ENCODE measurements at places on chromosomes 7 and 10. TPM values are rescaled to one million over a fixed set of nuclear protein-coding genes. Genes with fewer than 3 reads are reported as not detected.
A peak's percentile ranks its signal among the peaks of the same experiment; 100 is the strongest.

The PAPOLB gene
- not detected for total RNA-seq

GRCh38 chr7:54545241-54545563, 3.0 kb downstream of the VSTM2A start:
- no peak for DNase-seq
- no peaks in the 10 kb centered on the region for H3K36me3 ChIP-seq
- no peak overlapping the region for H3K4me3 ChIP-seq
- no peak overlapping the region for H3K27ac ChIP-seq

- H3K4me3 ChIP-seq, result no peak overlapping the region
- no peaks in the 10 kb centered on the region for H3K36me3 ChIP-seq
- H3K27me3 ChIP-seq, result no peaks in the 10 kb centered on the region
- peak; percentile 8 for DNase-seq
- H3K4me1 ChIP-seq, result peaks cover 6% of the 10 kb centered on the region
- no peak overlapping the region for H3K27ac ChIP-seq
Observed at GRCh38 chr7:55641273-55641691, 69.0 kb upstream of the VOPP1 start.

The TAF3 gene
- 12.8 TPM for total RNA-seq

The ZP3 gene
- 7.0 TPM for total RNA-seq

GRCh38 chr10:75358132-75358531, 43.4 kb downstream of the ZNF503 start:
- no peak for DNase-seq
- no peak overlapping the region for H3K27ac ChIP-seq
- H3K4me3 ChIP-seq, result no peak overlapping the region

GRCh38 chr7:92343714-92344113, 97.9 kb downstream of the ANKIB1 start:
- DNase-seq, result no peak
- no peak overlapping the region for H3K27ac ChIP-seq

DNA sequence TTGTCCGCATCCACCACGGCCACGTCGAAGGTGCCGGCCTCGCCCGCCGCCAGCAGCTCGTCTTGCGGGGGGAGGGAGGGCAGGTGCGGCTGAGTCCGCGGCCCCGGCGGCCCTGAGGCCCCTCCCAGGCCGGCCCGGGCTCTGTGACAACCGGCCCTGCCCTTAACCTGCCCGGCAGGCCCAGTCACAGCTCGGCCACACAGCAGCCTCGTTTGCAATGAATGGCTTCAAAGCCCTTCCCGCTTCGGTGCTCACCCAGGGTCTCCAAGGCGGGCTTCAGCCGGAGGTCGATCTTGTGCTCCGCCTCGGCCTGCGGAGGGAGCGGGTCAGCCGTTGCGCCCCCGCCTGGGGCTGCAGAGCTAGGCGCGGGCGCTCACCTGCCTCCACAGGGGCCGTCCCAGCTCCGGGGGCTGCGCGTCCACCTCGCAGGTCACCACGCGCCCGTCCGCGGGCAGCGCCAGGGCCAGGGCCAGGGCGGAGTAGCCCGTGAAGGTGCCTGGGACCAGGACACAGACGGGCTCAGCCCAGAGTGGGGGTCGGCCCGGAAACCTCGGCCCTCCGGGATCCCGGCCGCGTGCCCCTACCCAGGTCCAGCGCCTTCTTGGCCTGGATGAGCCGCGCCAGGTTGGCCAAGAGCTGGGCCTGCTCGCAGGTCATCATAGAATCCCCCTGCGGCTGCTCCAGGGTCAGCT, 928 bp downstream of the COMTD1 start:
- DNase-seq, result no peak
- H3K27me3 ChIP-seq, result no peaks in the 10 kb centered on the region
- peak overlapping the region; percentile 80 for H3K4me3 ChIP-seq
- peaks cover 30% of the 10 kb centered on the region for H3K4me1 ChIP-seq
- H3K36me3 ChIP-seq, result peaks cover 22% of the 10 kb centered on the region

- H3K4me3 ChIP-seq, result peak within 1 kb of the TSS; percentile 16
- peaks cover 35% of the 10 kb centered on the region for H3K4me1 ChIP-seq
- H3K36me3 ChIP-seq, result no peaks in the 10 kb centered on the region
- no peak within 1 kb of the TSS for H3K27ac ChIP-seq
Observed at GRCh38 chr10:99532687-99533495, at the start of gene NKX2-3. NKX2-3 (plus strand) TSS chr10:99532942; CDS start chr10:99533132, 190 bp downstream.

- peaks cover 2% of the 10 kb centered on the region for H3K27me3 ChIP-seq
- no peak overlapping the region for H3K4me3 ChIP-seq
- H3K27ac ChIP-seq, result no peak overlapping the region
- no peak for DNase-seq
- H3K4me1 ChIP-seq, result no peaks in the 10 kb centered on the region
- no peaks in the 10 kb centered on the region for H3K36me3 ChIP-seq
Observed at GRCh38 chr10:1289591-1289990, 233.4 kb downstream of the WDR37 start.

- H3K4me3 ChIP-seq, result no peak overlapping the region
- H3K36me3 ChIP-seq, result peaks cover 82% of the 10 kb centered on the region
- no peak for DNase-seq
- H3K27me3 ChIP-seq, result no peaks in the 10 kb centered on the region
Observed at GRCh38 chr7:44697136-44698045, 51.3 kb upstream of the ZMIZ2 start.

The IL2RA gene
- 4.9 TPM for total RNA-seq

DNA sequence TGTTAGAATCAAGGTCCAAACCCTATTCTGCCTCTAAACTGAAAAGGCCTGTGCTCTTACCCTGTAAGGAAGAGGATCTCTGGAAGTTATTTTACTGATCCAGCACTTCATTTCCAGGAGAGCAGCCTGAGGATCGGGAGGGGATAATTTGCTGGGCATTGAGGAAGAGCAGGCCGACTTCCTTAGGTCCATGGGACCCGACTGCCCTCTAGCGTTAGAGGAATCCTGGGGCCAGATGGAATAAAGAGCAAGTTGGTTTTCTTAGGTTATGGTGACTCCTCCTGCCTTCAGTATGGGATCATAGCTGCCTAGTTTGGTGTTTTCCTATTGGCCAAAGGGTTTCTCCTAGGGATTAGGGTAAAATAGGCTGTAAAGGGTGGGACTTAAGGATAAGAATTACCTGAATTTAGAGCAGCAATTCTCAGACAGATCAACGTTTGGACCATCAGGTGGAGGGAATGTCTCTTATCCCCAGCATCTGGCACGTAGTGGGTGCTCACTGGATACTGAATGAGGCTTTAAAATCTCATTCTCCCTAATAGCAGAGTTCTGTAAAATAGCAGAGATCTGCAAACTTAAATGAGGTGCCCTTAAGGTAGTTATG, 40.0 kb upstream of the SORBS1 start:
- peaks cover 4% of the 10 kb centered on the region for H3K36me3 ChIP-seq
- peak; percentile 66 for DNase-seq
- H3K27ac ChIP-seq, result no peak overlapping the region
- H3K4me3 ChIP-seq, result no peak overlapping the region
- no peaks in the 10 kb centered on the region for H3K27me3 ChIP-seq

- H3K4me3 ChIP-seq, result peak overlapping the region; percentile 27
- no peak overlapping the region for H3K27ac ChIP-seq
- no peaks in the 10 kb centered on the region for H3K36me3 ChIP-seq
- H3K4me1 ChIP-seq, result peaks cover 19% of the 10 kb centered on the region
Observed at GRCh38 chr7:27901028-27901760, 161.2 kb downstream of the TAX1BP1 start.

DNA sequence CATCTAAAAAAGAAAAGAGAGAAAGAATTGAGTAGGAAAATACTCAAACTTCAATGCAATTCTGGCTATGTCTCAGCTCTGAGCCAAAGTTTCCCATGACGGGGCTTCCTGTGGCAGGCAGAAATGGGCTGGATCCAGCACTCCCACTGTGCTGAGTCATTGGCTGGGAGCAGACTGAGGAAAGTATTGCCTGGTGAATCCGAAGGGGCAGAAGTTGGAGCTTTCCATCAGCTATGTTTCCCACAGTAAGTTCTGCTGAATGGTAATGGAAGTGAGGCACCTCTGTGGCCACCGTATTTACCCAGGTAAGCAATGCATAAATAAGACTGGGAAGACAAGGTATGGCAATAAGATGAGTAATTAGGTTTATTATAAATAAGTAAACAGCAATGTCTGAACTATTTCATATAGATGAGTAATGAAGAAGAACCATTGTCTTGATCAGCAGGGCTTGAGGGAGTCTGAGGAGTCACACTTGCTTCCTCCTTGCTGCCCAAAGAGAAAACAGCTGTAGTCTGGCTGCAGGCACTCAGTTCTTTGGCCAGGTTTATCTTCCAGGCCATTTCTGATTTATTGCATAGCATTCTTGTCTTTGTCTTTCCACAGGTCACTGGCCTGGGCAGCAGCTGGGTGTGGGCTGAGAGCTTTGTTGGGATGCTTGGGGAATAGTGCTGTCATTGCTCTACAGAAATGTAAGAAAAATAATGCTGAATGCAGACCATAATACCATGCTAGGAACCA, 255.3 kb downstream of the DNAJB9 start:
- no peak overlapping the region for H3K27ac ChIP-seq
- no peaks in the 10 kb centered on the region for H3K27me3 ChIP-seq
- H3K4me1 ChIP-seq, result no peaks in the 10 kb centered on the region
- no peak overlapping the region for H3K4me3 ChIP-seq

GRCh38 chr7:124918662-124919061, 11.0 kb downstream of the POT1 start:
- H3K36me3 ChIP-seq, result peaks cover 14% of the 10 kb centered on the region
- no peaks in the 10 kb centered on the region for H3K4me1 ChIP-seq
- H3K27ac ChIP-seq, result no peak overlapping the region

The CYP3A5 gene
- not detected for total RNA-seq

The MYOZ1 gene
- total RNA-seq, result not detected

DNA sequence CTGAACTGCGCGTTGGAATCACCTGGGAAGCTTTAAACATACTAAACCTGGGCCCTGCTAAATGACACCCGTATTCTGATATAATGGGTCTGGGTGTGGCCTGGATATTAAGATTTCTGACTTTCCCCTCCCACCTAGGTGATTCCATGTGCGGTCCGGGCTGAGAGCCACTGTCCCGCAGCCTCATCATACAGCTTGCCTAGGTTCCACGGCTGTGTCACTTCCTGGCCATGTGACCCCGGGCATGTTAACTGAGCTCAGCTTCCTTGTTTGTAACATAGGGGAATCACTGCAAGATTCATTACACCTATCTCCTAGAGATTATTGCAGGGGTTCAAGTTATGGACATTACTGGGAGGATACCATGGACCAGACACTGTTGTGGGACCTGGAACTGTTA, 472.7 kb upstream of the GALNT17 start:
- no peaks in the 10 kb centered on the region for H3K27me3 ChIP-seq
- H3K27ac ChIP-seq, result no peak overlapping the region
- peaks cover 26% of the 10 kb centered on the region for H3K4me1 ChIP-seq
- no peaks in the 10 kb centered on the region for H3K36me3 ChIP-seq
- no peak for DNase-seq
- H3K4me3 ChIP-seq, result no peak overlapping the region

The CPED1 gene
- total RNA-seq, result 0.19 TPM

- DNase-seq, result no peak
- H3K4me1 ChIP-seq, result peaks cover 8% of the 10 kb centered on the region
- H3K4me3 ChIP-seq, result no peak overlapping the region
- H3K27me3 ChIP-seq, result no peaks in the 10 kb centered on the region
Observed at GRCh38 chr10:43376828-43377423, 5.5 kb downstream of the FXYD4 start.

GRCh38 chr7:120108376-120108775, 164.6 kb upstream of the KCND2 start:
- no peak for DNase-seq
- H3K27me3 ChIP-seq, result no peaks in the 10 kb centered on the region
- H3K27ac ChIP-seq, result no peak overlapping the region
- no peaks in the 10 kb centered on the region for H3K4me1 ChIP-seq

Measured in CD4-positive, alpha-beta T cell (primary cell).